Hepatocyte (in vitro differentiated cells): ENCODE measurements at places on chromosomes 13 and 19. TPM values are rescaled to one million over a fixed set of nuclear protein-coding genes. Genes with fewer than 3 reads are reported as not detected.
A peak's percentile ranks its signal among the peaks of the same experiment; 100 is the strongest.

- DNase-seq = no peak
Measured at GRCh38 chr13:27461940-27462584, 11.7 kb upstream of the MTIF3 start.

DNA sequence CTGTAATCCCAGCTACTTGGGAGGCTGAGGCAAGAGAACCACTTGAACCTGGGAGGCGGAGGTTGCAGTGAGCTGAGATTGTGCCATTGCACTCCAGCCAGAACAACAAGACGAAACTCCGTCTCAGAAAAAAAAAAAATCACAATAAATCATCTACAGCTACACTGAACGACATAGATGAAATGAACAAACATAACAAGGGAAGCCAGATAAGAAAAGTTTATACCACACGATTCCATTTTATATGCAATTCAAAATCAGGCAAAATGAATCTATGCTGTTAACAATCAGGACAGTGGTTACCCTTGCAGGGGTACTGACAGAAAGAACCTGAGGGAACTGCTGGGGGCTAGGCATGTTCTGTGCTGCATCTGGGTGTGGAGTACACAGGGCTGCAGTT is 5.7 kb downstream of the XRCC1 start:
- no peak for DNase-seq

DNA sequence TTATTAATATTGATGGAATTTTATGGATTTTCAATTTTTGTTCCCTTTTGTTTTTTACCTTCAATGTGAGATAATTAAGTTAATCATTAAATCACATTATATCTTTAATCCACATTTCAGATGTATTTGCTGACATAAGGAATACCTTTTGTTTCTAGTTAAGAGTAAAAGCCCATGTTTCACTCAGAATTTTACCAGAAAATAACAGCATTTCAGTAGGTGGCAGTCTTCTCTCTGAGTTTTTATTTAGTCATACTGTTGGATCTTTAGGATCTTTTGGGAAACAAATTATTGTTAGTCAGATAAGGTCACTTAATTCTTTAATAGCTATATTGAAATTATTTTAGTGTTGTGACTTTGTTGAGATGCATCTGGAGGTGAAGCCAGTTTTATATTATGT is 67.9 kb downstream of the NDFIP2 start:
- no peak for DNase-seq

GRCh38 chr13:41137951-41138350 is 5.3 kb upstream of the KBTBD6 start:
- DNase-seq = no peak

- no peak for DNase-seq
Measured at GRCh38 chr13:45737571-45738017, 35.5 kb downstream of the CBY2 start.

DNA sequence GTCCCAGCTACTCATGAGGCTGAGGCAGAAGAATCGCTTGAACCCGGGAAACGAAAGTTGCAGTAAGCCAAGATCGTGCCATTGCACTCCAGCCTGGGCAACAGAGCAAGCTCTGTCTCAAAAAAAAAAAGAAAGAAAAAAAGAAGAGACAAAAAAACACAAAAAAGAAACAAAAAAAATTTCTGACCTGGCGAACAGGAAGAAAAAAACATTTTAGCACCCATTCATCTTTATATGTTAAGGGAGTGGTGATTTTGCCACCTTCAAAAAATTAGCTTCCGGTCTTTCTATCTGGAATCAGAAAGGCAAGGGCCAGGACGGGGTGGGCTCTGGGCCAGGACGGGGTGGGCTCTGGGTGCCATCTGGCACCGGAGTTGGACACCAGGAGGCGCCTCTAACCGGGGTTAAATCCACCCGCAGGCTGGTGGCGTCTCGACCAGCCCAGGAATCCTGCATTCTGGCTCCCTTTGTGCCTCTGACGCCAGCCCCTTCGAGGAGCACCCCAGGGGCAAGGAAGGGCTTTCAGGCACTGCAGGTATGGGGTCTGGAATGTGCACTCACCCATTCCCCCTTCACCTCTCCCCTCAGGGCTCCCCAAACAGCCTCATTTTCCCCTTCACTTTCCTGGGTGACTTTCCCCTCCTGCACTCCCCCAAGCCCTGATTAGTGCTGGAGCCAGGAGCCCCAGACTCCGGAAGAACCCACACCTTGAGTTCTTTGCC is 10.4 kb upstream of the ZSWIM4 start:
- DNase-seq = peak; percentile 79

DNA sequence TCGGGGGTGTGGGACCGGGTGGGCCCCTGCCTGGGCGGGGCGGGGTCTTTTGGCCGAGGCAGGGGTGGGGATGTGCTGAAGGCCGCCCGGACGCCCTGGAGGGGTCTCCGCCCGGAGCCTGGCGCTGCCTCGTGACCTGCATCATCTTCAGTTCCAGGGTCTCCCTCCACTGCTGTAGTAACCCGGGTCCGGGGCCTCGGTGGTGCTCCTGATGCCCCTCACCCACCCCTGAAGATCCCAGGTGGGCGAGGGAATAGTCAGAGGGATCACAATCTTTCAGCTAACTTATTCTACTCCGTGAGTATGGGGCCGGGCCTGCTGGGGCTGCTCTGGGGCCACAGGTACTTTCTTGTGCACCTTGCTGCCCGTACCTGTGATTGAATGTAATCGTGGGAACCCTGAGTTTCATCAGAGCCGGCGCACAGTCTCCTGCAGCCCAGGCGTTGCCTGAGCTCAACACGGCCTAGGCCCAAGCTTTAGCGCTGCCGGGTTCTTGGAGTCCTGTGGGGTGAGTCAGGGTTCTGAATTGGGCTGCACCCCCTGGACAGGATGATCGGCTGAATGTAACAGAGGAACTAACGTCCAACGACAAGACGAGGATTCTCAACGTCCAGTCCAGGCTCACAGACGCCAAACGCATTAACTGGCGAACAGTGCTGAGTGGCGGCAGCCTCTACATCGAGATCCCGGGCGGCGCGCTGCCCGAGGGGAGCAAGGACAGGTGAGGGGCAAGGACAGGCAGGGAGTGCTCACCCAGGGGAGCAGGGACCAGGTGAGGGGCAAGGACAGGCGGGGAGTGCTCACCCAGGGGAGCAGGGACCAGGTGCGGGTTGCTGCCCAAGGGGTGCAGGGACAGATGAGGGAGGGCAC is 10.5 kb downstream of the PEAK3 start:
- DNase-seq = peak; percentile 43

- no peak for DNase-seq
Measured at GRCh38 chr13:30846866-30847265, 59.2 kb upstream of the MEDAG start.

DNA sequence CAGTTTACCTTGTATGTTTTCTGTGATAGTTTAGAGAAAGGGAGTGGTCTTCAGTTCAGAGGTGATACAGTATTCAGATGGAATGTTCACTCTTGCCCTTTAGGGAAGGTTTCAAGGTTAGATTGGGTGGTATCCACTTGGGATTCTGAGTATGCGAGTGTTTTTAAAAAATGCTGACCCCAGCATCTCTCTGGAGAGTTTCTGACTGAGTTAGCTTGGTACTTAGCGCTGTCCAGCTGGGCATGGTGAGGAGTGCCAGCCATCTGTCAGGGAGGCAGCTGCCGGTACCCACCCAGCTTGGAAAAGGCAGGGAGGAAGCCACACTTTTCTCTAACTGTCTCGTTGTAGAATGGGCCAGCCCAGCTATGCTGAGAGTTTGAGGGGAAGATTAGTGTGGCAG is 63.3 kb downstream of the ARHGEF7 start:
- no peak for DNase-seq

DNA sequence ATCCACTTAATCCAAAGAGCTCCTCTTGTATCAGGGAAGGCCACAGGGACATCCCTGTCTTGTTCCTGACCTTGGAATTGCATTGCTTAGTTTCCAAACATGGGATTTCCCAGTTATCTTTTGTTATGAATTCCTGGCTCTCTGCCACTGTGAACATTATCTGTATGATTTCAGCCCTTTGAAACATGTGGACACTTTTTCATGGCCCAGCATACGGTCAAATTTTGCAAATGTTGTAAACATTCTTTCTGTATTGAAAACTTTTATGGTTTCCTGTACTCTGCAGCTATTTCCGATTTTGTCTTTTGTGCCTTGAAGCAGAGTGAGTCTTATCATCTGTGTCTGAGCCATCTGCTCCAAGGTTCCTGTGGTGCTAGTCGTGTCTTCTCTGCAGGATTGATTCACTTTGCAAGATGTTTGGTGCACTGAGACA is 4.5 kb upstream of the CFAP97D2 start:
- DNase-seq = no peak

TNFAIP8L1 gene
- total RNA-seq = 10.0 and 13.6 TPM in 2 replicates

ZNF729 gene
- not detected in 2 replicates for total RNA-seq
